ENCODE measurements at places on chromosomes 4 and X. TPM values are rescaled to one million over a fixed set of nuclear protein-coding genes. Genes with fewer than 3 reads are reported as not detected.

- no peak for DNase-seq
Measured at GRCh38 chr4:120755864-120756263, 166.7 kb downstream of the PRDM5 start.

DNA sequence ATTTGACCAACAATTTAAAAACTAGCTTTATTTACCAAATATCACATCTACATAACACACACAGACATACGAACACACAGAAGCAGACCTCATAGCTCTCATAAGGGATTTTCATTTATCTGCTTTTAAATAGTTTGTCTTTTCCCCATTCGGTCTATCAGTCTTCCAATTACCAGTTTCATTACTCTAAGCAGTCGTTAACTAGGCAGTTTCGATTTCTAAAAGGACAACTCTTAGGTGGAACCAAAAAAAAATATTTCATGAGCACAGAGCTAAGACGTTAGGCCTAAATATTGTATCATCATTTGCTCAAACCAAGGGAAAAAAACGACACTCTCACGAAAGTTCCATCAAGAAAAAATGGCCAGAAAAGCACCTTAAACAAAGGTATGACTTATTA lies 228.4 kb downstream of the SPANXN1 start:
- no peak for DNase-seq

The NEXMIF gene
- total RNA-seq, result 0.24 TPM

- DNase-seq, result no peak
Measured at GRCh38 chr4:42142591-42142990, 9.9 kb downstream of the BEND4 start.

- no peak for DNase-seq
Measured at GRCh38 chrX:149984411-149984810, 46.1 kb upstream of the EOLA2 start.

The COL25A1 gene
- 0.74 TPM for total RNA-seq

GRCh38 chrX:40474205-40474626 lies 106.6 kb upstream of the ATP6AP2 start:
- DNase-seq, result no peak

GRCh38 chr4:75777589-75777988 lies 53.2 kb downstream of the USO1 start:
- DNase-seq, result no peak

- DNase-seq, result no peak
Measured at GRCh38 chr4:121150486-121150885, 13.6 kb downstream of the TNIP3 start.

- no peak for DNase-seq
Measured at GRCh38 chr4:148266921-148267320, 175.3 kb downstream of the NR3C2 start.

The RTL3 gene
- 0.15 TPM for total RNA-seq

- no peak for DNase-seq
Measured at GRCh38 chr4:166335256-166335938, 462.4 kb downstream of the TLL1 start.

DNA sequence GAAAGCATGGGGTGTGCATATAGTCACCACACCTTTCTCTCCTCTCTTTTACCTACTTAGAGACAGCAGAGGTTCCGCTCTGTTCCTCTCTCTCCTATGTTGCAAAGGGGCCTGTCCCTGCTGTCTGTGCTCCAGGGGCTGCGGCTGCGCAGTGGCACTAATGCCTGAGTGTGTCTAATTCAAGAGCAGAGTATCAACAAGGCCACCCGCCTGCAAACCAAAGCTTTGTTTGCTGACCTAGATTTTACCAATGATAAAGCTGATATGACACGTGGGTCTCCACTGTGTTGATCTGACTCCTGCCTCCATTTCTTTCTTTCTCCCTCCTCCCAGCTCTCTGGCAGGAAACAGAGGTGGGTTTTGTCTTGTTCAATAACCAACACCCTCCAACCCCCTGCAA lies 74.9 kb downstream of the NSG1 start:
- no peak for DNase-seq

- DNase-seq, result no peak
Measured at GRCh38 chr4:68960294-68961163, 8.9 kb upstream of the UGT2A3 start.

DNA sequence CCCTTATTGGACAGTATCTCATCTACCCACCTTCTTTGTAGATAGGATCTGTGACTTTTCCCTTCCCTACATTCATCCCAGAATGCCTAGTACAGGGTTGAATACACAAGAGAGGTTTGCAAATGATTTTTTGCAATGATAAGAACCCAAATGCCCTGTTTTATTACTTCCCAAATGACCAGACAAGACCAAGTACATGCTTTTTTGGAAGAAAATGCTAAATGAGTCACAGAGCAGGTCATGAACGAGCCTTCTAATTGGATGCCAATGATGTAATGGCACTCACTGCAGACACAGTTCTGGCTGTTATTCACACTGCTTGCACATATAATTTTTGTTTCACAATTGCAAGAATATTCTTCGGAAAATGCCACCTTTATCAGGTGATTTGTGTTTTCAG lies 17.8 kb upstream of the GABRQ start:
- no peak for DNase-seq

- DNase-seq, result no peak
Measured at GRCh38 chr4:134888156-134888555, 686.6 kb upstream of the PABPC4L start.

DNA sequence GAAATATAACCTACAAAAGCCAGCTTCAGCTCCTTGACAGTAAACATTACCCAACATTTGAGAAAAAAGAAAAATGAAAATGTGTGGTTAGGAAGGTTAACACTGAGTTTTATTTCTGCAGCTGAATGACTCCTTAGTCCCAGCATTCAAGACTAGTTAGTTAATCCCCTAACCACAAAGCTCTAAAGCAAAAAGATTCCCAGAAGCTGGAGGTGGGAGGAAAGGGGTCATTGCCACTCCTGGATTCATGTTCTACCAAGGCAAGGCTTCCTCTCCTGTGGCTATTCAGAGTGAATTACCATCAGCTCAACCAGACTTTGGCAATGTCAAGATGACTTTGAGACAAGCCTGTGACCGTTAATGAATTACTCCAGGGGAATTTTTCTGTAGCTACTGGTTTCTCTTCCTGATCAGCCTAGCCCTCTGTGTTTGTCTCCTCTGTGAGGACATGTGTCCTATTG lies 63.6 kb downstream of the HADH start:
- DNase-seq, result no peak

The BANK1 gene
- 2.4 TPM for total RNA-seq

GRCh38 chr4:67909905-67910584 lies 26.2 kb upstream of the TMPRSS11D start:
- DNase-seq, result no peak

The GPRIN3 gene
- total RNA-seq, result 5.7 TPM

The EXOSC9 gene
- 15.1 TPM for total RNA-seq

DNA sequence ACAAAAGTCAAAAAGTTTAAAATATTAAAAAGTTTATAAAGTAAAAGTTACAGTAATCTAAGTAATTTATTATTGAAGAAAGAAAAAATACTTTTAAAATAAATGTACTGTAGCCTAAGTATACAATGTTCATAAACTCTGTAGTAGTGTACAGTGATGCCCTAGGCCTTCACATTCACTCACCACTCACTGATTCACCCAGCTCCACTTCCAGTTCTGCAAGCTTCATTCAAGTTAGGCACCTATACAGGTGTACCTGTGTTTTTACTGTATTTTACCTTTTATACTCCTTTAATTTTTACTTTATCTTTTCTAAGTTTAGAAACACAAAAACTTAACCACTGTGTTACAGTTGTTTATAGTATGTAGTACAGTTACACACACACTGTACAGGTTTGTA lies 40.1 kb upstream of the AGA start:
- DNase-seq, result no peak

GRCh38 chr4:147590249-147590920 lies 26.8 kb upstream of the TMEM184C start:
- peak; percentile 61 for DNase-seq

- DNase-seq, result no peak
Measured at GRCh38 chrX:102067966-102068723, 57.3 kb upstream of the TCEAL2 start.

DNA sequence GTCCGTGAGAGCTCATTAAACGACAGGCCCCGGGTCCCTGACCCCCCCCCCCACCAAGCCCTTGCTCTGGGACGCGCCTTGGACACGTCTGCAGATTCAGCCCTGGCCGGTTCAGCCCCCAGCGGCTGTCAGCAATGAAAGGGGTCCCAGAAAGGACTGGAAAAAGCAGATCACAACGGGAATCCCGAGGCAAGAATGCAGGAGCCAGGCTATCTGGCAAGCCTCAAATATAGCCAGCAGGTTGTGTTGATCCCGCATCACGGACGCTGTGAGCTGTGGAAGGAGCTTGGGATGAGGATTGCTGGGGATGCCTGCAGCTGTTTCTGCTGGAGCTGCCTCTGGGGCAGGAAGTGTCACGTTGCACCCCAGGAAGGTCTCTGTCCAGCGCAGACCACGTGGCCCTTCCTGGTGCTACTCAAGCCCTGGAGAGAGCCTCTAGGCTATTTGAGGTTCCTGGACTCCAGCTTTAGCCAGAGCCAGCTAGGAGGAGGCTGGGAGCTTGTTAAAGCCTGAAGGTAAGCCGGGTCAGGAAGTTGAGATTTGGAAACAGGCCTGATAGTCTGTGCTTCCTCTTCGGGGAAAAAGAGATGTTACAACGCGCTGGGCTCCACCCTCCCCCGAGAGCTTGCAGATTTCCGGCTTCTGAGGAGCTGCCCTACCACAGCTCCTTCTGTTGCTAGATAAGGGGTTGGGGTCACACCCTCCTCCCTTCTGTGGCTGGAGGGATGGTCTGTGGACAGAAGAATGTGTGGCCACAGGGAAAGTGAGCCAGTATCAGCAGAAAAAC lies 19.3 kb upstream of the CSF2RA start:
- peak; percentile 59 for DNase-seq

DNA sequence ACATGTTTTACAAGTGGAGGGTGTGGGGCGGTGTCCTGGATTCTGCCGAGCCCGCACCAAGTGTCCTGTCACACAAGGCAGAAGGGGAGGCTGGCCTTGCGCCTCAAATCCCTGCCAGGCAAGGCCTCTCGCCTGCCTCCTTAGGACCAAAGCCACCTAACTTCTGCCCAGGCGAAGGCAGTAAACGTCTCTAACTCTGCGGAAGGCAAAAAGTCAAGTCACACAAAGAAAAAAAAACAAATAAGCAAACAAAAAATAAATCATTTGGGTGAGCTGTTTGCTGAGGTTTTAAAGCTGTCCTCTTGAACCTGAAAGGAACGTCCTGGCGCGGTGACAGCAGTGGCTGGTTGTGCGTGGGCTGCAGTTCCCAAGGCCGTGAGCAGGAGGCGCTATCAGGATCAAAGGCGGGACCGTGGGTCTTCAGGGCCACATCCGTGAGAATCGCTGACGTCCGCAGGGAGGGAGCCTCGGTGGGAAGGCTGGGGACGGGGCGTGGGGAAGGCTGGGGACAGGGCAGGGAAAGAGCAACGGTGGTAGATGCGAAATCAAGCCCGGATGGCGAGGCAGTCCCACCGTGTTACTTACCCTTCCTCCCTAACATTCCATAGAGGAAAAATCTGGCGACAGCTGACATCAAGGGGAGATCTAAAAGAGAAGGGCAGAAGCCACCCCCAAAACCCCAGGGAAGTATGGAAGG lies 99.1 kb downstream of the TRAPPC11 start:
- peak; percentile 79 for DNase-seq

GRCh38 chr4:24053934-24054333 lies 164.1 kb upstream of the PPARGC1A start:
- no peak for DNase-seq

GRCh38 chrX:105375816-105376215 lies 155.3 kb upstream of the TEX13A start:
- no peak for DNase-seq

The PRKG2 gene
- total RNA-seq, result 16.6 TPM

- DNase-seq, result no peak
Measured at GRCh38 chrX:148995661-148996060, 495.2 kb downstream of the AFF2 start.

The NEIL3 gene
- not detected for total RNA-seq

GRCh38 chrX:21632027-21632426 lies 26.1 kb downstream of the KLHL34 start:
- no peak for DNase-seq

The TMSB15C gene
- total RNA-seq, result 0.32 TPM

The BOD1L1 gene
- total RNA-seq, result 20.2 TPM
